ENCODE measurements at places on chromosomes 1 and 21.

DNA sequence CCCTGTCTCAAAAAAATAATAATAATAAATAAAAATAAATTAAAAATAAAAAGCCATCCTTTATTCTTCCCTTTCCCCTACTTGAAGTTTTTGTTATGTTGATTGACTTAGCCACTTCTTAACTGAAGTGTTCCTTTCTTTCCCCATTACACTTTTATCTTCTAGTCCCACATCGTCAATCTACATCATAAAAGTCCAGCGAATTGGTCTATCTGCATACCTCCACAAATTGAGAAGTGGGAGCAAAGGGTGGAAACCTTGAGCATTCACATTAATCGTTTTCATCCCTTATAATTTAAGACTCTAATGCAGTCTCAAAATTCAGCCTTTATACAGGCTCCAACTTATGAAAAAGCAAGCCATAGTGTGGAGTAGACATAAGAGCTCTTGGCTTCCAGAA is 6.5 kb upstream of the ZYG11A start:
- DNase-seq: no peak

DNA sequence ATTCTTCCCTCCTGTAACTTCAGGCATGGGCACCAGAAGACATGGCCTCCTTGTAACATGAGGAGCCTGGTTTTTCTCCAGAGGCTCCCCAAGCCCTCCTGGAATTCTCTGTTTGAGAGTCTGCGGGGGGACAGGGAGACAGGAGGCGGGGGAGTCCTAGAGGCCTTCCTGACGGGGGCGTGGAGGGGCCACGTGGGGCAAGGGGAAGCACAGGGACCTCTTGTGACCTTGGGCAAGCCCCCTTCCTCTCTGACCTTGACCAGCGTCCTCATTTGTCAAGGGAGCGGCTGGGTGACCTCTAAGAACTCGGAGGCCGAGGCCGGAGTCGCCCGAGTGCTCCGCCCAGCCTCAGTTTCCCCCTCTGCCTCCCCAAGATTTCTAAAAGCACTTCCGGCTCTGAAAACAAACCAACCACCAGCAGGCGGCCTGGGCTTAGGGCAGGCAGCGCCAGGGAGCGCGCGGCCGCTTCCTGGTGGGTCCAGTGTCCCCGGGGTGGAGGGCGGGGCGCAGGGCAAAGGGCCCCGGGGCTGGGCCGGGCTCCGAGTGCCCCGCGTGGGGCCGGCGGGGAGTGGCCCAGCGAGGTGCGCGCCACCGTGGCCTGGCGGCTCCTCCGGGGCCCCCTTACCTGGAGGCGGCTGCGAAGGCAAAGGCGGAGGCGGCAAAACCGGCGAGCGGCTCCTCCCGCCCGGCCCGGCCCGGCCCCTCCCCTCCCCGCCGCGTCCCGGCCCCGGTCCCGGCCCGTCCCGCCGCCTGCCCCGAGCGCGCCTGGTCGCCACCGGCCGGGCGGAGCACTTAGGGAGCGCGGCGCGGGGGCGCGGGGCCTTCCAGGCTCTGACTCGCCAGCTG is at the start of gene TMCO4:
TMCO4 (minus strand) TSS at position 687 of the 846 bp plus-strand sequence. CDS start 19,158 bp downstream, outside the sequence.
- DNase-seq: peak; percentile 70

- DNase-seq: no peak
Measured at GRCh38 chr1:244559561-244559960, 93.4 kb upstream of the DESI2 start.

DNA sequence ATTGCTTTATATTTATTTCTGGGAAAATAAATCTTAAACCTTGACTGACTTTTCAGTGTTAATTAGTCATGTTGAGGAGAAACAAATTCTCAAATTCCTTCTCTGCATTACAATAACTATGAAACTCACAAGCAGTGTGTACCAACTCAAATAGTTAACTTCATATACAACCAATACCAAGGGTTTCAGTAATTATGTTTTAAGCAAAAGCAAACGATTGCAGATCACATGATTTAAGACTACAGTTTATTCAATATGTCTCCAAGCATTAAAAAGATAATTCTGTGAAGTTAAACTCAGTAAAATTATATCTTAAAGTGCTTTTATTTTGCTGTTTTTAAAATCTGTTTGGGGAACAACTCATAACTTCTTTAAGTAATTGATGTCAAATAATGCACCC is 28.6 kb downstream of the PCSK9 start:
- no peak for DNase-seq

DNA sequence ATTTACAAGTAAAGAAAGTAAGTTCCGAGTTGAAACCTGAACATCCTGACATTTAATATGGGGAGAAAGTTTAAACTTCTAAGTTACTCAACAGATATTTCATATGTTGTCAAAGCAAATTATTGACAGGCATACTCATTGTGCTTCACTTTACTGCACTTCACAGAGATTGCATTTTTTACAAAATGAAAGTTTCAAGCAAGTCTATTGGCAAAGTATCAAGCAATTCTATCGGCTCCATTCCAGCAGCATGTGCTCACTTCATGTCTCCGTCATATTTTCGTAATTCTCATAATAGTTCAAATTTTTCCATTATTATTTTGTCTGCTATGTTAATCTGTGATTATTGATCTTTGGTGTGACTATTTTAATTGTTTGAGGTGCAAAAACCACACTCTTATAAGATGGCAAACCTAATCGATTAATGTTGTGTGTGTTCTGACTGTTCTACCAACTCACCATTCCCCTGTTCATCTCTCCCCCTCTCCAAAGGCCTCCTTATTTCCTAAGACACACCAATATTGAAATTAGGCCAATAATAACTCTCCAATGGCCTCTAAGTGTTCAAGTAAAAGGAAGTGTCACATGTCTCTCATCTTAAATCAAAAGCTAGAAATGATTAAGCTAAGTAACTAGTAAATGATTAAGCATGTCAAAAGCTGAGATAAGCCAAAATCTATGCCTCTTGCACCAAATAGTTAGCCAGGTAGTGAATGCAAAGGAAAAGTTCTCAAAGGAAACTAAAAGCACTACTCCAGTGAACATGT is 68.2 kb upstream of the BCL9 start:
- DNase-seq: no peak

DNA sequence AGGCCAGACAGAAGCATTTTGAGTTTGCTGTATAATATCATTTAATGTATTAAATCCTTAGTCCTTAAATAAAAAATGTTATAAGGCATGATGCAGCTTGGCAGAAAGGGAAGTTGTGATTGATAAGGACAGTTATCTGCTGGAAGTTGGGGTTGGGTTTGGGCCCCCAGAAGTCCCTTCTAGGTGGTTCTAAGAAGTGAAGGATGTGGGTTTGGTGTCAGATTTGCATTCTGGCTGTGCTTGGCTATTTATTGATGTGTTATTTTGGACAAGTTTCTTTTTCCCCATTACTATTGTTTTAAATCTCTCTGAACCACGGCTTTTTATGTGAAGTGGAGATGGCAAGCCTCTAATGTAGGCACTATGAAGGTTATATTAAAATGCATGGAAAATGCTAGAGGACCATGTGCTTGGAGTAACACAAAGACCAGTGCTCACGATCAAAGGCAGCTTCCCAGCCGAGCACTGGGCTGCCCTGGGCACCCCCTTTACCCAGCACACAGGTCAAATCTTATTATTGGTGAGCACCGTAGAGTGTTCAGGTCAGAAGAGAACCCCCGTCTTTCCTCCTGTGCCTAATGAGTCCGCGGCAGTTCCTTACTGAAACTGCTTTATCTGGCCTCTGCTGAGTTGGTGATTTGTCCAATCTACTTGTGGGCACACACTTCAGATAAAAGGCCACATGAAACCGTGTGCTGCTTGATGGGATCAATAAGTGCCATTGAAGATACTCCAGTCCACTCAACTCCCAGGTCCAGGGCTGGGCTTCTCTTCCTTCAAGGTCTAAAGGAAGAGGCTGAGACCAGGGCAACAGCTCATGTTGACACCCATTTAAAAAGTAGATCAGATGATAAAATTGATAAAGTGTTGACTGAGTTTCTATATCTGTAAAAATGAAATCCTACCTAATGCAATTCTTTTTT is 212.0 kb downstream of the PRDM2 start:
- DNase-seq: no peak

GRCh38 chr1:245366886-245367285 is 212.1 kb downstream of the KIF26B start:
- no peak for DNase-seq

GRCh38 chr1:240310226-240310925 is 218.7 kb downstream of the FMN2 start:
- DNase-seq: no peak

- no peak for DNase-seq
Measured at GRCh38 chr1:98516306-98516705, 145.2 kb upstream of the SNX7 start.

GRCh38 chr1:210554382-210554781 is 225.7 kb downstream of the HHAT start:
- DNase-seq: no peak

- peak; percentile 62 for DNase-seq
Measured at GRCh38 chr1:185517808-185518419, 200.9 kb upstream of the IVNS1ABP start.

- DNase-seq: no peak
Measured at GRCh38 chr1:74395571-74395970, 116.8 kb downstream of the LRRC53 start.

- DNase-seq: no peak
Measured at GRCh38 chr21:45016031-45016405, 58.4 kb upstream of the ADARB1 start.

GRCh38 chr1:6188466-6188865 is 8.3 kb upstream of the CHD5 start:
- DNase-seq: no peak

DNA sequence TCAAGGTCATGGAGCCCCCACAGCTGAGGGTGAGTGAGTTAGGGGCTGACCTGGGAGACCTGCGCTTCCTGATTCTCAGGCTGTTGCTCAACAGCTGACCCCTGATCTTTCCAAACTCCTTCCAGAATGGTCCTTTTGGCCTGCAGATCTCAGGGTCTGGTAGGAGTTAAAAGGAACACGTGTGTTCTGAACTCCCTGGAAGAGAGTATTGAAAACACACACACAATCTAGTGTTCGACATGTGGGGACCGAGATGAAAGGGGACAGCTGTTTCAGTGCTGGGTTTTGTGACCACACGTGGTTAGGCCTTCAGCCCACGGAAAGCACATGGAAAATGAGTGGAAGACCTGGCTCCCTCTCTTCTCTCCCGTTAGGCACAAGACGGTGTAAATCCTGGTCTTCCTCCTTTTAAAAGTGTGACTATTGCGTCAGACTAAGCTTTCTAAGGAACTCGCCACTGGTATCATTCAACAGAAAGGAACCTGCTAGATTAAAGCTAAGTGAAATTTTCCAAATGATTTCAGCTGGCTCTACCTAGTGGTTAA is 49.6 kb downstream of the RUNX1 start:
- peak; percentile 47 for DNase-seq

DNA sequence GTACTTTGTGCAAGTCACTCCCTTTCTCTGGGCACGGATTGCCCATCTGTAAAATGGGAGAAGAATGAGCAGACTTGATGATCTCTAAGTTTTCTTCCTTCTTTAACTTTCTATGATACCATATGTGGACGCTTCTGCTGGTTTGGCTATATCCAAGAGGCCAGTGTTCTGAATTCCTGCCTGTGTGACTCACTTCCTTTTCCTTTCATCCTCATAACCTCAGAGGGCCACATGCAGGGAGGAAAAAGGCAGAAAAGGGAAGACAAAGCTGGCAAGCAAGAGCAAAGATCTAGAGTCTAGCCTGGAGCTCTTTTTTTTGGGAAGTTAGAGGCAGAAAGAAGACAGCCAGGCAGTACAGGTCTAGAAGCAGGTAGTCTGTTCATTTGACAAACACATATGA is 151.2 kb downstream of the OMA1 start:
- no peak for DNase-seq

GRCh38 chr21:15446223-15446622 is 283.6 kb upstream of the USP25 start:
- DNase-seq: no peak

DNA sequence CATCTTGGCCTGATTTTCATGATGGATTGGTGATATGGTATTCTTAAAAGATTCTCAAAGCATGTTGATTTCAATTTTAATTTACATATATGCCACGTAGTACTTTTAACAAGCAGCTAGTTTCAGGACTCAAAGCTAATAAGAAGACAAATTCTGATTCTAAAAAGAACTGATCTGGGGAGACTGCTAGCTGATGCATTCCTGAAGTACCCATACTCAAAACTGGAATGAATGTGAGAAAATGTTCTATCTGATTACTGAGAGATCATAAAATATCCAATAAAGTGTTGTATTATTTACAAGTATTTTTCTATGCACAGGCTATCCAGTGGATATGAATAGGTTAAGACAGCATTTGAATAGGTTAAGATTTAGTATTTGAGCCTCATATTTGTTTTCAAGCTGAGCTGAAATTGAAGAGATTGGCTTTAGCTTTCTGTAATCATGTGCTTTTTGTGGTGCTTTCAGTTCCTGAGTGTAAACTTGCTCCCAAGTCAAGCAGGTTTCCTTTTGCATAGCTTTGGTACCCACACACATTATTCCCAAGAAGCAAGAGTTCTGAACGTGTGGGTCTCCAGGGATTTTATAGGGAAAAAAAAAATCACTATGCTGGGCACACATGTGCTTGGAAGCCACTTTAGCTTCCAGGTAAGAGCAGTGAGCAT is 114.1 kb downstream of the VPS13D start:
- DNase-seq: no peak

GRCh38 chr1:89725011-89725370 is 92.1 kb downstream of the LRRC8C start:
- DNase-seq: no peak

DNA sequence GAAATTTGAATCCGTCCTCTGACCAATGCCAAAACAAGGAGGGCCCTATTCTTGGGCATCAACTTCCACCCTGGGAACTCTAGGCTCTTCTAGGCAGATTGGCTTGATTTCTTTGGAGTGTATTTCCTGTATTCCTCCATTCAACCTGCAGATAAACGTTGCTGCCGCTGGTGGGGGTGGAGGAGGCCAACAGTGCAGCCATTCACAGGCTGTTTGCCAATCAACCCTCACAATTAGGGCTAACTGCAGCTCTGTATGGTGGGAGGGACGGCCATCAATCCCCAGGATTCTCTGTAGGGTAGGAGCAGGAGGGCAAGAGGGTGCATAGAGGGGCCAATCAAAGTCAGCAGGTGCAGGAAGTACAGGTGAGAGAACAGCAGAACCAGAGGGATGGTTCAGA is 273.1 kb upstream of the PROX1 start:
- no peak for DNase-seq

GRCh38 chr1:27363766-27364695 is 2.7 kb downstream of the MAP3K6 start:
- DNase-seq: no peak

DNA sequence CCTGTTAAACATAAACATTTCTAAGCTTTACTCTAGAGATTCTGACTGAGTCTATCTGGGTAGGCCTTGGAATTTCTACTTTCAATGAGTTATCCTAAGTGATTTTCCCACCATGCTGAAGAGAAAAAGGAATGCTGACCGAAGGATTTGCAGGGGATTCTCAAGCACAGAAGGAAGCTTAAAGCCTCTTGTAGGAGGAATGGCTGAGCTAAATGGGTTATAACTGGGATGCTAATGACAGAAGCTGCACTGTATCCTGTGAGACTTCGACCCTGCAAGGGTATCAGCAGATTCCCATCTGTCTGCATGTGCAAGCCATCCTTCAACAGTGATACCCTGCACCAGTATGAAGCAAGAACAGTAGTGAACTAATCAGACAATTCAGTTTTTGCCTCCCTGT is 35.4 kb downstream of the SLC35D1 start:
- DNase-seq: no peak
